ENCODE measurements at places on chromosomes 5 and 9.

- no peak for DNase-seq
These were observed 25.6 kb upstream of the SPATA31D4 start for GRCh38 chr9:81902626-81903025.

- DNase-seq, result no peak
These were observed 533.3 kb downstream of the ACTL7B start for GRCh38 chr9:108322326-108323098.

- no peak for DNase-seq
These were observed 21.3 kb upstream of the SLC12A2 start for GRCh38 chr5:128062172-128062746.

- no peak for DNase-seq
These were observed 40.4 kb downstream of the ZDHHC21 start for GRCh38 chr9:14652729-14653377.

DNA sequence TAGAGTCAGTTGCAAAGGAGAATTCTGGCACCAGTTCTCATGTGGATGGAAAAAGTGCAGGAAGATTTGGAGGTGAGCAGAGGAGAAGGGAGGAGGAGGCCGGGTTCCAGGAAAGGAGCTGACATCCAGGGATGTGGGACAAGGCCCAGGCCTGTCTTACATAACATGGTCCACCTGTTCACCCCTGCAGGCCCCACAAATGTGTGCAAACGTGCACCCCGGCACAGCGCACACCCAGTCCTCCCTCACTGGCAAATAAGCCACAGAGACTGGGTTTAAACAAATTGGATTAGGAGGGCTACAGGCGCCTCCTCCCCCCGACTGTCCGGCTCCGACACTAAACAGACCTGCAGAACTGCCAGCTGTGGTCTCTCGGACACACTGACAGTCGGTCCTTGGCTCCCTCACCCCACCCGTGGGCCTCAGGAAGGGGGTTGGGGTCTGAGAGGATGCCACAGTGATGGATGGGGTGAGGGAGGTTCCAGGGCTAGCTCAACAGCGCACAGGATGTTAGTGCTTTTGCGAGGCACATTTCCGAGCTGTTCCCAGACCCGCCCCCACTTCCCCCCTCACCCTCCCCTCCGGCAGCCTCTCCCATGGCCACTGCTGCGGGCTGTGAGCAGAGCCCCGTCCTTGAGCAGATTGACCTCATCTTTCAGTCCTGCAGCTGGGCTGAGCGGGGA is 43.4 kb upstream of the IL17B start:
- no peak for DNase-seq

DNA sequence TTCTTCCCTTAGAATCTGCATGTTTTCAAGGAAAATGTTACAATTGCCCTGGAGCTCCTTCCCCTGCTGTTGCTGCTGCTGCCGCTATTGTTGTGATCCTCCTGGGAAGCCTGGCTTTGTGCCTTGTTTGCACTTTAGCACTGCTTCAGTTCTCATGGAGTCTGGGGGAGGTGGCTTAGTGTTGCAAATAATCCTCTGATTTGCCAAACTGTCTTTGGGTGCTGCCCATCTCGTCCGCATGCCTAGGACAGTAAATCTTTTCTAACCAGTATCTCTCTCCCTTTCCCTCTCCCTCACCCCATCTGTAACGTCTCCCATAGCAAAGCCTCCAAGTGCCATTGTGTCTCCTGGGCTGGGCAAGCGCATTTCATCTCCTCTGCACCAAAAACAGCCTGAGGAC is 30.3 kb downstream of the FAM240B start:
- no peak for DNase-seq

- DNase-seq, result no peak
These were observed 17.4 kb downstream of the FAM78A start for GRCh38 chr9:131258698-131259431.

GRCh38 chr5:176743868-176744583 is 66.3 kb upstream of the UNC5A start:
- no peak for DNase-seq

DNA sequence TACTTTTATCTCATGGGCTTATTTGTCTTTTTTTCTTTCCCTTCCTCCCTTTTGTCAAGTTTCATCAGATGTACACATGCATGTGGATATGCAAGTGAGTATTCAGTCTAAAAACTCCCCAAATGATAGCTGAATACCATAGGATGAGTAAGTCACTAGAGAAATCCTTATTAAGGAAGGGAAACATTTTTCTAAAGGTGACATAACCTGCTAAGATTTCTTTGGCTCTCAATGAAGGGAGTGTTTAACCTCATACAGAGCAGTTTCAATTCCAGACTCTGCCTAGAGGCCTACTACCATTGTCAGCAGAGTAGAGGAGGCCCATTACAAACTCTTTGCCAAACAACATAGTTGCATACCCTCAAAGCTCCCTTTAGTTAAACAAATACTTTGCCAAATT is 192.4 kb downstream of the ARHGEF28 start:
- no peak for DNase-seq

DNA sequence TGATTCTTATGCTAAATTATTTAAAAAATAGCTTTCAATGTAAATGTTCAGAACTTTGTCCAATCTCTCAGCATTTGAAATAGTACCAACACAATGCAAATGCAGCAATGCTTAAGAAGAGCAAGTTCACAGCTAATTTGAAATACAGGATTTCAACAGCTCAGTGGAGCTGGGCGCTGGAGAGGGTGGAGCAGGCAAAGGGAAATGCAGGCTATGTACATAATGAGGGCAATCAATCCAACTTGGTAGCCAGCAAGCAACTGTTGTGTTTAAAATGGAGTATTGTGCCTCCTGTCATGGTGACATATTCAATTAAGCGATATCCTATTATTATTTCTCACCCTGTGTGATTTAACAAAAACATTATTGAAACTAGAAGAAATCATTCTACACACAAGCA is 568.8 kb downstream of the PSAT1 start:
- DNase-seq, result no peak

DNA sequence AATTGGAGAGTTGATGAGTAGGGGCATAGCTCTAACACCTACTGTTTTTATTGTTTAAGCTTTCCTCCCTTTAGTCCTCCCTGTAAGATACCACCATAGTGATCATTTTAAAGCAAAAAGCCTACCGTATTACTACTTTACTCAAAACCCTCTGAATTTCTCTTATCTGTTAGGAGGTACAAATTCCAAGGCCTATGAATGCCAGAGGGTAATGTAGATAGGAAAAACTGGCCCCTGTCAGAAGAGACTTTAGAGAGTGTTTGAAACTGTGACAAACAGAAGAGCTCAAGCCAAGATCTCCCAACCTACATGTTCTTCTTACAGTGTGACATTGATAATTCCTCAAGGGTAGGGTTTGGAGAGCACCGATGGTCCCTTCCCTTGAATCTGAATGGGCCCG is 7.2 kb upstream of the SLC44A1 start:
- DNase-seq, result no peak

DNA sequence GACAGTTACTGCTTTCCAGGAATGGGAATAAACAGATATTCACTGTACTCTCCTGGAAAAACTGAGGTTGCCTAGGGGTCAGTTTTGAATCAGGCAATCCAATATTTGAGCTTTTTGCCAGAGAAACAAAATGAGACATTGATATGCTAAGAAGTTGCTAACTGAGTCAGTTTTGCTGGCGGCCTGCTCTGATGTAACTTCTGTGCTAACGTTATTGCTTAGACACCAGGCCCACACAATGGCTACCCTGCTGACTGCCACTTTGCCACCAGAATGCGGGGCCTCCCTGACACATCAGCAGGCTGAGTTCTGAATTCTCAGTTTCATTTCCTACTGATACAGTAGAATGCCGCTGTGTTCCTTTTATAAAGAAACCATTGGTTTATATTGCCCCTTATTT is 18.2 kb upstream of the ZNF618 start:
- DNase-seq, result no peak

DNA sequence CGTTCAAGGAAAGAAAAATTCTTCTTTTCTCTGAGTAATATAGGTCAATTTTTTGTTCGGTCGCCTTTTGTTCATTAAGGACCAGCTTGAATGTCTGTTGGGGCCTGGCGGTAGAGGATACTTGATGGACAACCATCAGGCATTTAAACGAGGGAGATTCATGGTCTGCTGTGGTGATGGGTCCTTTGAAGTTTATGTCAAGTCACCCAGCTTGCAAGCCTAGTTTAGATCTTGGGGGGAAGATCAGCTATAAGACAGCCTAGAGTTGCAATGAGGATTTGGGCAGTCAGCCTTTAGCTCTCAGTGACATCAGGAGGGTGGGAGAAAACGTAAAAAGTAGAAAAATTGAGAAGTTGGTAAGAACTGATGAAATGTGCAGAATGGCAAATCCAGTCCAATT is 80.2 kb upstream of the SPRY4 start:
- no peak for DNase-seq

DNA sequence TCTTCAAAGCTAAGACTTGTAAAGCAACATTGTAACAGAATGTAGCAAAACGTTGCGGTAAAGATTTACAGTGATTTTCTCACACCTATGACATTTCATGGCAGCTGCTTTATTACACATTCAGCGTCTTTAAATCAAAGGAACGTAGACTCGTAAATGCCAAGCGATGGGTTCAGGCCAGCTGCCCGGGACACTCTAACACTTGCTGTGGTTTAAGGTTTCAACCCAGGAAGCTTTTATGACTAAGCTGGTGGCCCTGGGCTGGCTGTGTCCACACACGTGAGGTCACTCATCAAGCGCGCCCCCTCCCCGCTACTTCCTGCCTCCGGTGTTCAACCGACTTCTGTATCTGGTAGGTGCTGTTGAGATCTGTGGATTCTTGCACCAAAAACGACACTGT is 2.5 kb downstream of the SLC6A18 start:
- DNase-seq, result no peak

DNA sequence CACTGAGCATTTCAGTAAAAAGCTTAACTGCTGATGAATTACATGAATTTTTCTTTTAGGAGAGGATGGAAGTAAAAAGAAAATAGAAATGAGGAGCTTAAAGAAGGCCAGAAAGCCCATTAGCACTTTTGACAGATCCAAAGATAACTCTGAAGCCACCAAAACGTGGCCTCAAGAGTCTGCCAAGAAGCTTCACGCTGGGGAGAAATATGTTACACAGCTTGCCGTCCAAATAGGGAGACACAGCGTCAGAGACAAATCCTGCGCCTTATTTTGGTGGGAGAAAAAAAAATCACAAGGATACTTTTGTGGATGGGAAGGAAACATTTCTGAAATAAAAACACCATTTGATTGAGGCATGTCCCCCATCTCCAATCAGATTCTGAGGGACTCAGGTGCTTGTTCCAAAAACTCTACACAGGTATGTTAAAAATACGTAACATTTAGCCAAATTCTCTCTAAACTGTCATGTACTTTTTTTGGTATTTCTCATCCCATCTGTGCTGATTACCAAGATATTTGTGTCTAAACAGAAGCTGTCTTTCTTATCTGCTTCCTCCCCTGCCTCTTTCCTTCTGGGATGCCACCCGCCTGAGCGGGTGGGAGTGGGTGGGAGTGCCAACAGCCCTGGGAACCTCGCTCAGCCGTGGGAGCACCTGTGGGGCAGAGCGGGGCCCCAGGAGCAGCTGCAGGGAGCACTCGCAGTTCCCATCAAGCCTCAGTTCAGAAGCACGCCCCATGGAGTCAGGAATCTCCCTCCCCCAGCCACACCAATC is 275.5 kb downstream of the DENND1A start:
- DNase-seq, result no peak

- DNase-seq, result no peak
These were observed 41.1 kb downstream of the G3BP1 start for GRCh38 chr5:151812757-151813309.

GRCh38 chr9:116951588-116952435 is 264.7 kb downstream of the TRIM32 start:
- DNase-seq, result no peak

- no peak for DNase-seq
These were observed 24.5 kb upstream of the CRB2 start for GRCh38 chr9:123331346-123332060.

DNA sequence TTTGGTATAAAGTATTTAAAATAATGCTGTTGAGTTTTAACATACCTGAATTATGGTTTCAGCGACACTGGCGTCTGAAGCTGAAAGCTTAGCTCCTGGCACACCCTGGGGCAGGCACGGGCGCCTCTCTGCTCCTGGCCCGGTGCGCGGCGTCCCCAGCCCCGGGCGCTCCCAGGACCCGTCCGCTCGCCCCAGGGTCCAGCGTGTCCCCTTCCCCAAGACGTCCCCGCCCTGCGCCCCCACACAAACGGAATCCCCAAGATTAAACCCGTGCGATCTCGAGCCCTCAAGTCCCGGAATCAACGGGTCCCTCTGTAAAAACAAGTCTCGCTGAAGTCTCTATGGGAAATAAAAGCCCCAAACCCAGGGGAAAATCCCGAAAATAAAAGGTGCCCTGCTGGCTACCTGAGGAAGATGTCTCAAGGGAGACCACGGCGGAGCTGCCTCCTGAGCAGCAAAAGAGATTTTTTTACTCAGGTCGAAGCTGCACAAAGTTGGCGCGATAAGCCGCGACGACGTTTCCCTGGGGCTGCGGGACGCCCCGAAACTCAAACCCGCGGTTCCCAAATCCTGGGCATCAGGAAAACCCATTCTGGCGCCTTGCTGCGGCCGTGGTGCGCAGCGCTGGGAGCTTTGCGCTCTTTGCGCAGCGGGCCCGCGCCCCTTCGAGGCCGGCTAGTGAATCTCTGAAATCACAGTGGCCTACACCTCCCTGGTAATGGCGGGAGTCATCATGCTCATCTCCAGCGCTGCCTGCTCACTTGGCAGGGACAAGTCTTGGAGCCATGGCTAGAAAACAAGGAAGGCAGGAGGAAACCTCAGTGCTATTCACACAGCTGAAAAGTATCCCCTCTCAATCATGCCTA is 6.3 kb upstream of the IFNA8 start:
- no peak for DNase-seq

DNA sequence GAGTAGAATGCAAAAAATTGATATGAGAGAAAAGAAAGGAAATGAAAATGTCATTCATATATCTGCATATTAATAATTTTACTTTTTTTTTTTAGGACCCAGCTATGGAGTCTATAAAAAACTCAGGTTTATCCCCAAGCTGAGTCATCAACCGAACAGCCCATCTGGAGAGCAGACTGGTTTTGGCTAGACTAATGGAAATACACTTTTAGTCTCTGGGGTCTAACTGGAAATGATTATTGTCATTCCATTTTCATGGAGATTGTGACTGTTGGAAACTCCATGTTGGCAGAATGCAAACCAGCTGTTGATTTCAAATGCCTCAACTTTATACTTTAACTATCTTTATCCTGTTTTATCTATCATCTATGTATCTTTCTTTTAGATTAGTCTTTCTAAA is 28.7 kb downstream of the ANXA1 start:
- DNase-seq, result no peak

DNA sequence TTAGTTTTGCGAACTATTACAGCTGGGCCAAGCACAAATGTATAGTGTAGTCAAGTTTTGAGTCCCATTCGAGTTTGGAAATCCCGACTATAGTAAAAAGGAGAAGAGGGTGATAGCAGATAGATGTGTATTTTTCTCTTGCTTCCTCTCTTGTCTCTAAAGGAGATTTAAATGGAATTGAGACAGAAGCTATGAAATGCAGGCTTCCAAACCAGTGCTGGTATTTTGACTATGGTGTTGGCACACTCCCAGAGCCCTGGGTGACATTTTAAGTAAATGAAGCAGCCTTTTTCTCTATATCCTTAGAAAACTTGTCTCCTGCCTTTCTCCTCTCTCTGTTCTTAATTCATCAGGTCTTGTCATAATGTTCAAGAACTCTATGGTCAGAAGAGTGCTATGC is 17.7 kb upstream of the AUH start:
- no peak for DNase-seq

- DNase-seq, result no peak
These were observed 19.4 kb downstream of the NR2F1 start for GRCh38 chr5:93602241-93603077.

GRCh38 chr5:134509308-134510040 is 16.0 kb upstream of the JADE2 start:
- DNase-seq, result no peak

- peak; percentile 94 for DNase-seq
These were observed at the start of gene SPTAN1 for GRCh38 chr9:128552153-128552743. SPTAN1 (plus strand) TSS chr9:128552587; CDS start chr9:128566741, 14,154 bp downstream.

- no peak for DNase-seq
These were observed 12.0 kb downstream of the GLRX start for GRCh38 chr5:95810305-95811125.
